Foreskin fibroblast (primary cell): ENCODE measurements at places on chromosomes 16 and 17.

DNA sequence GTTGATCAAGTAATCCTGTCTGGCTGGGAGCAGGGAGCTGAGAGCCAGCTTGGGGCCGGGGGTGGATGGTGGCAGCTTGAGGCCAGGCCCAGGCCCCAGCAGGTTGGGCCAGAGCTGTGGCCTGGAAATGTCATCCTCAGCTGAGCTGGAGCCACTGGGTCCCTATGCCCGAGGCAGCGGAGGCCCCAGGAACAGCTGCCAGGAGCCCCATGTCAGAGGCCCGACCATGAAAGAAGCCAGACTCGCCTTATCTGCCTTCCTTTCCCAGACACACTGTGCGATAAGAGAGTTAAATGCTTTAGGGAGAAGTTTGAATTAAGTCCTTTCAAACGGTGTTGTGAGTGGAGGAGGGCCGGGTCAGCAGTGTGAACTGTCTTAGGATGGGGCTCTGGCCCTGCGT is 3.5 kb downstream of the SMTNL2 start:
- no peak for DNase-seq

DNA sequence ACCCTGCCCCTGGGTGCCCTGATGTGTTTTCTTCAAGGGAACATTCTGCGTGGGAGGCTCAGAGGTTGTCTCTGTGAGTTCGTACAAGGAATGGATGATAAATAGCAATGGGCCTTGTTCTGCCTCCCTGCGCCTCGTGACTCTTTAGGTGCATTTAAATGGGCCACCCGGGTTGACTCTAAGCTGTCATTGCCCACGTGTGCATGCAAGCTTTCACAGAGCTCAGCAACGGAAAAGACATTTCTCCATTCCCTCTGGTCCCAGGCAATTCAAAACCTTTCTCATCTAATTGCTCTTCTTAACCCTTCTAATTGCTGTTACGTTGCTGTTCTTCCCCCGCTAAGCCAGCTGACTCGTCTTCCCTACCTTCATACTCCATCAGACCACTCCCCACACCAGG is 71.5 kb upstream of the SDK2 start:
- no peak for DNase-seq

- DNase-seq = no peak
Measured at GRCh38 chr16:58378401-58378800, 13.9 kb upstream of the GINS3 start.

GRCh38 chr17:31598921-31599571 is 207.6 kb downstream of the RAB11FIP4 start:
- no peak for DNase-seq

GRCh38 chr16:46583036-46583435 is 38.1 kb downstream of the SHCBP1 start:
- DNase-seq = no peak
